ENCODE measurements at places on chromosomes 5 and 9.

DNA sequence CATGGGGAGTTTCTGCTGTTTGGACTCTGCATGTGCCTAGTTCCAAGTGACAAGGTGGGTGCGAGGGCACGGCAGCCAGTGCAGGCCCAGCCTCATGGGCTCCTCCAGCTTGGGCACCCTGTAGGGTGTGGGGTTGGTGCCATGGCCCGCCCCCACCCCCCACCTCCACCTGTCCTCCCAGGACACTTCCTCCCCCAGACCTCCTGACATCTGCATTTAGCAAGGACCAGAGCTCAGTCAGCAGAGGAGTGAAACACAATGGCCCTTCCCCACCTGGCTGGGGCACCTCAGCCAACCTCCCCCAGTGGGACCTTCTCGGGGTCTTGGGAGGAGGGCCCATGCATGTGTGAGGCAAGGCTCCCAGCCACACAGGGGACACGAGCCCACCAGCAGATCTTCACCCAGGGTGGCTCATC is 1.9 kb upstream of the NKD2 start:
- DNase-seq = no peak

- no peak for DNase-seq
These were observed 37.6 kb upstream of the ORM1 start for GRCh38 chr9:114285166-114285867.

DNA sequence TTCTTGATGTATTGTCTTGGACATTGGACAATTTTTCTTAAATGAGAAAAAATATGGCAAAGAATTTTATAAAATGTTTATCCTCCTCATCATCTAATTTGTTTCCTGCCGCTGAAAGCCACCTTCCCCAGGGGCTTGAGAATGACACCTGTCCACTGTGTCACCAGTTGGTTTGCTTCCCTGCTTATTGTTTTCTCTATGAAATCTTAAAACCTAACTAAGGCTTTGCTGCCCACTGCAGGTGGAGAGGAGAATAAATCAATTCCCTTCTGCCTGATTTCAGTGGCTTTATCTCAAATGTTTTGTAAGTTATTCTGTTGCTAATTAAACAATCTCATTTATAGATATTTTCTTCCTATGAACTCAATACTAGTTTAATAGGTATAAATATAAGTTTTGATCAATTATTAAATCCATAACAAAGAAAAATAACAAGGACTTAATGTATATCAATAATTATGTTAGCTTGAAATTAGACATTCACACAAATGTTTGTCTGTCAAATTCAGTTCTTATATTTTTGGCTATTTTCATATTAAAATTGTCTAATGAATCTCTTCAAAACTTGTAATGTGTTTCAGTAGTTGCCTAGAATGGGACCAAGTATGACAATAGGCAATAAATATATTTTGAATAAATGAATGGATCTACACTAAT is 822.5 kb downstream of the PTPRD start:
- no peak for DNase-seq

- no peak for DNase-seq
These were observed 45.6 kb downstream of the DAPK1 start for GRCh38 chr9:87543251-87543650.

GRCh38 chr9:18610956-18611355 is 137.0 kb downstream of the ADAMTSL1 start:
- DNase-seq = no peak

GRCh38 chr5:73921741-73922140 is 295.7 kb downstream of the ARHGEF28 start:
- no peak for DNase-seq

DNA sequence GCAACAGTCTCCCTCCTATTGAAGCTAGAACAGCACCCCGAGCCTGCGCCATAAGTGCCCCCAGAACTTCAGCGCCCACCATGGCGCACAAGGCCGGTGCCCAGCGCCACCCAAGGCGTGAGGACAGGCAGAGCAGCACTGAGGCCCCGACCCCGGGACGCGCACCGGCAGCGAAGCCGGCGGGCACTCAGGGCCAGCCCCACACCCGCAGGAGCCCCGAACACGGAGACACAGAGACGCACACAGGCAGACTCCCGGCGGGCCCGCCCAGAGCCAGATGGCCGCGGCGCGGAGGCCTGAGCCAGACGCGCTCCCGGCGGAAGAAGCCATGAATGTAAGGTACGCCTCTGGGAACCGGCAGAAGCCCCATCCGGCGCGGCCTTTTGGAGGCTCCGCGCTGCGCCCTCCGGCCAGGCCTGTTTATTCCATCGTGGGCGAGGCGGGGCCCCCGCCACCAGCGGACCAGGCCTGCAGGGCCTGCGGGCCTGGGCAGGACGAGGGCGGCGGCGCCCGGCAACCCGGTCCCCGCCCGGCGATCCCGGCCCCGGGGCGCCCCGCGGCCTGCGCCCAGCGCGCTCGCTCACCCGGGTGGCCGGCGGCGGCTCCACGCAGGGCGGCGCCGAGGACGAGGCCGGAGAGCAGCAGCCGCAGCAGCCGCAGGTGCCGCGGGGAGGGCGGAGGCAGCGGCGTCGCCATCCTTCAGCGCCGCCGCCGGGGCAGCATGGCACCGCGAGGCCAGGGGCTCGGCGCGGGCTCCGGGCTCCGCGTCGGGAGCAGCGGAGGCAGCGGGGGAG is 486 bp downstream of the NPDC1 start:
- no peak for DNase-seq

GRCh38 chr5:93022796-93023447 is 558.1 kb downstream of the NR2F1-AS1 start:
- no peak for DNase-seq

DNA sequence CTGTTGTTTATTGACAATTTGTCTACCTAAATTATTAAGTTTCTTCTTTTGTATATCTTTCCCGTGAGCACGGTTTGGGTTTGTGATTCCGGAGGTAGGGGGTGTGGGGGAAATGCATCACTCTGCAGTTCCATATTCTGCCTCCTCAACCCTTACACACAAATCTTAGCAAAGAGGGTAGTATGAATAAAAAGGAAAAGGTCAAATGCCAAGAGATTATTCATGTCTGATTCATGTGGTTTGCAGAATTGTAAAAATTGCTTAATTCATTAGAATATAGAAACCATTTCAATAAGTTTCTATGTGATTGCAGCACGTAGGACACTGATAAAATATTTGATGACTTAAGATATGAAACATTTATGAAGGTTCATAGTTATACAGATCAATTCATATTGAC is 601.9 kb downstream of the SEMA5A start:
- DNase-seq = no peak

Data from lower leg skin (tissue), 4 donors.